ENCODE measurements at places on chromosomes 6 and 20. TPM values are rescaled to one million over a fixed set of nuclear protein-coding genes. Genes with fewer than 3 reads are reported as not detected.
A peak's percentile ranks its signal among the peaks of the same experiment; 100 is the strongest.

GCM1 gene
- 0.24 TPM for total RNA-seq

DNA sequence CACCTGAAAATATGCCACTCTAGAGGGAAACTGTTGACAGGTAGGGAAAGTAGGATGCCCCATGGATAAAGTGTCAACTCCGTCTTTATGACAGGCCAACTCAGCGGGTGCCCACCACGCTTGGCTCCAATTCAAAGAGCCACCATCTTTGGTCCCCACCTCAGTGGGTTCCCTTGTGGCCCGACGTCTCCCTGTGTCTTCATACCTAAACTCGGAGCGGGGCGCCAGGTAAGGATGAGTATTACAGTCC is 277 bp downstream of the MDC1 start:
- DNase-seq: no peak

- DNase-seq: peak; percentile 83
Observed at GRCh38 chr6:27893836-27894807, 18.1 kb downstream of the OR2B2 start.

GRCh38 chr20:1266167-1266973 is at the start of gene SNPH:
TSS of gene SNPH (plus strand) at chr20:1266294. CDS start at chr20:1296240, 29,946 bp downstream.
- DNase-seq: peak; percentile 76

- DNase-seq: no peak
Observed at GRCh38 chr20:20926222-20926905, 179.8 kb downstream of the LINC00237 start.
